Right atrium auricular region (tissue), 2 donors: ENCODE measurements at places on chromosomes 3 and 15. TPM values are rescaled to one million over a fixed set of nuclear protein-coding genes. Genes with fewer than 3 reads are reported as not detected.

DNA sequence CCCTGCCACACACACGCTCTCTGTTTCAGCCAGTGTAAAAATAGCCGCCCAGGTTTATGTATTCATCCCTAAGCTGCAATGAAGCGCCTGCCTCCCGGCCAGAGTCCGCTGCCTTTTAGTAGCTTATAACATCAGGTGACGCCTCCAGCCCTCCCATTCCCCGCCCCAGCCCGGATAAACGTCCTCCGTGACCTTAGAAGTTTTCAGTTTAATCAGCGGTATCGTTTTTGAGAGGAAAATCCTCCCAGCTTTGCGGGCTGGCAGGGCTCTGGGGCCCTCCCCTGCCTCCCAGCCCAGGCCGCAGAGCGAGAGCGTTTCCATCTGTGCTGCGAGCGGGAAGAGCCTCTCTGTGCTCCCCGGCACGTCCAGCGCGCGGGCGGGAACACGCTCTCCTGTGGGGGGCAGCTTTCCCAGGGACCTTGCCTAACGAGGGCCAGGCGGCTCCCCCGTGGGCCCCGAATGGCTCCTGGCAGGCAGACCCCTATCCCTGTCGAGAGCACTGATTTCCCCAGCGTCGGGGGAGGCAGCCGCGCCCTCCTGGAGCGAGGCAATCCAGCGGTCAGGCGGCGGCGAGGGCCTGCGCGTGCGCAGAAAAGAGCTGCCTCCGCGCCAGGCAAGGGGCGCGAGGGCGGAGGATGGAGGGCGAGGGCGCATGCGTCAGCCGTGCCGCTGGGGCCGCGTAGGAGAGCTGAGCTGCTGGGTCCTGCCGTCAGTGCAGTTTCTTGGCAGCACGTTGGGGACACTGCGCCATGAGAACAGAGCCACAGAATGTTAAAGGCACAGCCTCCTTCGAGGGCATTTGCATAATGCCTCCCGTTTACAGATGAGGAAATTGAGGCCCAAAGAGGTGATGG is 71.1 kb downstream of the CCNL1 start:
- peak; percentile 97 for DNase-seq

Gene ARL14
- not detected for total RNA-seq

- peak; percentile 42 for DNase-seq
Measured at GRCh38 chr3:14119651-14120050, 5.0 kb downstream of the CHCHD4 start.

DNA sequence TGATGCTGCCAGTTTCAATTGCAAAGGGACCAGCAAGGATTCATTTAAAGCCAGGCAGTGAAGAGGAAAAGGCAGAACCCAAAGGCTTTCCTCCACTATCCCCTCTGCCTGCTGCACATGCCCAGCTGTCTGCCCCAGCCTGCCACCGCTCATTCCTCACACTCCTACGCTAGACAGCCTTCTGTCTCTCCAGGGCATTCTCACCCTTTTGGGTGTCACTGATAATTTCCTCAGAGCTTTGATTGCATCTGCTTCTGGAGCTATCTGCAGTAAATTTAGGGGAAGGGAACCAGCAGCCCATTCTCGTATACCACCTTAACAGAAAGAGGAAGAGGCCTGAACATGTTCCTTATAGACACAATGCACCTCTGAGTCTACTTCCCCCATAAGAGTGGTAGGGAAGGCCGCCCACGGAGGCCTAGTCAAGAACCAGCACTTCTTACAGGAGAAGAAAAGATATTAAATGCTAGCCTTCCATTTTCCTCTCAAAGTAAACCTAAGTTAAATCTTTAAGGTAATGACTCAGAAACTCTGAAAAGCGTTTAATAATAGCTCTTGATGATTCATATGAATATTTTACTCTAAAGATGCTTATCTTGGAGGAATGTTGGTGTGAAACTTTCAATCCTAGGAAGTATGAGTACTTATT is 20.9 kb downstream of the NUDT16 start:
- DNase-seq = no peak

DNA sequence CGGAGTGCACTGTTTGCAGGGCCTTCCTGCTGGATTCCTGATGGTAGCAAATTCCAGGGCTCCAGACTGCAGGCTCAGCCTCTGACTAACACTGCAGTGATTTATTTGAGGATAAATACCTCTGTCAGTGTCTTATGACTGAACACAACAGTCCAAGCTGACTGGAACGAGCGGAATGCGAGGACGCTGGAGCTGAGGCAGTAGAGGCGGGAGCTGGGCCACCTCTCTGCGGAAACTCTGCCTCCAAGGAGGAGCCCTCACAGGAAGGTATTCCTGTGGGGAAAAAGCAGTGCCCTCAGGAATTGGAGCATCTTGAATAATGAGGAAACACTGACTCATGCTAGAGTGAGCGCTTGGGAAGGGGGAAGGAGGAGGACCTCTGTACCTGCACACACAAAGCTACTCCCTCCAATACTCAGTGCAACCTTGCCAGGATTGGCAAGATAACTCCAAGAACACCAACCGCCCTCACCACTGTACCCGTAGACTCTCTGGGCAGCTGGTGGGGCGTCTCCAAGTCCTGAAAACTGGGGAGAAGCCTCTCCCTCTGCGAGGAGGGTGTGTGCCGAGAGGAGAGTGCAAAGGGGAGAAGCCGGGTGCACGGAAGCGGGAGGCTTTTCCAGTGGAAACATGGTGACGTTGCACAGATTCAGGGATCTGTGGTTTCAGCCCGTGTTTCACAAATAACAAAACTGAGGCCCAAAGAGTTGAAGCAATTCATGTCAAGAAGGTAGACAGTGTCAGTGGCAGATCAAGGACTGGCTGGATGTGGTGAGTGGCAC is 43.0 kb downstream of the VGLL4 start:
- DNase-seq = peak; percentile 92

Gene TM4SF1
- total RNA-seq = 211 TPM

GRCh38 chr3:188914552-188914951 is 257.2 kb upstream of the TPRG1 start:
- no peak for DNase-seq

DNA sequence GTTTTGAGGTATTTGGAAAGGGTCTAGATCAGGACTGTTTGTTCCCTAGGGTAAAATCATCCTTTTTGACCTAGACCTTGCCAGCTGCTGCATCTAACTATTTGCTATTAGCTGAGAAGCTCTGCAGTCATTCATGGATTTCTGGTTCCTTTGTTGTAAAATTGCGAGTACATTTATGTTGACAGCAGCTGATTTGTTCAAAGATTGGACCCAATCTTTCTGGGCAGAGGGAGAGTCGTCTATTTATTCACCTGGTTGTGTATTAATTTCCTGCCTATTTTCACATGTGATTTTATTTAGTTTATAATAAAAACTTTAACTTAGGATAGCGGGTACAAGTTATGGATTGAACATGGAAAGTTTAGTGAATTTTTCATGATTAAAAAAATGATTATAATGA is 236.3 kb downstream of the CNTN4 start:
- no peak for DNase-seq

GRCh38 chr3:45023675-45024074 is 2.4 kb upstream of the CLEC3B start:
- no peak for DNase-seq

- DNase-seq = no peak
Measured at GRCh38 chr3:185701611-185702261, 115.6 kb downstream of the SENP2 start.
